Cerebellar nuclear complex (tissue), 1 donor: ENCODE measurements at places on chromosomes 5 and 9.

DNA sequence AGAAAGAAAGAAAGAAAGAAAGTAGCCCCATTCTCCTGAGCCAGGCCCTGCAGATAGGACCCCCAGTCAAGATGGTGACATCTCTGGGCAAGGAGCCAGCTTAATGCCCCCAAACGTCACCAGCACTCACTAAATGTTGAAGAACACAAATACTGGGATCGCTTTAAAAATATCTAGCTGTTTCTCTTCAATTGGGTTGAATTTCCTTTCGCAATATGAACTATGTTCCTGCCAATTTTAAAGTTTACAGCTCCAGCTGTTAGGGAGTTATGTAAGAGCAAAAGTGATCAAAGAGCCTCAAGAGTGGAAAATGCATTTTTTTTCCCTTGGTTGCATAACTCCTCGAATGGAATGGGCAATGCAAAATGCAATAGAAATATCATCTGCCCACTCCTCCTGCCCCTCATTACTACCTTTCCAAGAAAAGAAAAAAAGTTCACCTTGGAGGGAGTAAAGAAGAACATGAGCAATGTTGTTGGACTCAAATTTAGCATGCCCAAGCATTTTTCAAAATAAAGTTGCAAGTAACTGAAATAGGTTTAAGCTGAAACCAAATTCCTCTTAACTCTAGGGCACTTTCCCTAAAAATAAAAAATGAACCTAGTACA is 244.2 kb upstream of the PIK3R1 start:
- DNase-seq: no peak

- no peak for DNase-seq
These were observed 5.7 kb downstream of the LCN1 start for GRCh38 chr9:135526730-135527571.

- DNase-seq: no peak
These were observed 217.3 kb downstream of the ARL15 start for GRCh38 chr5:54093081-54093492.

DNA sequence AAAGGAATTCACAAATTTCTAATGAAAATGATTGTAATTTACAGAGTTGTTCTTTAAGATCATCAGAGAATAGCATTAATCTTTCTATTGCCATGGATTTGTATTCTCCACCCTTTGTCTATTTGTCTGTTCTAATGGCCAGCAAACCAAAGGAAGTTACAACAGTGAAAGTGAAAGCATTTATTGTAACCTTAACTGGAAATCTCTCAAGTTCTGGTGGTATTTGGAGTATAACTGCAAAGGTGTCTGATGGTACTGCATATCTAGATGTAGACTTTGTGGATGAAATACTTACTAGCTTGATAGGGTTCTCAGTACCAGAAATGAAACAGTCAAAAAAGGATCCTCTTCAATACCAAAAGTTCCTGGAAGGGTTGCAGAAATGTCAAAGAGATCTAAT is 21.7 kb downstream of the RMI1 start:
- DNase-seq: no peak

GRCh38 chr9:97561501-97561900 is 60.0 kb downstream of the TMOD1 start:
- no peak for DNase-seq

GRCh38 chr9:104238668-104239067 is 144.6 kb downstream of the SMC2 start:
- DNase-seq: no peak

- no peak for DNase-seq
These were observed 19.0 kb downstream of the DYNC2I2 start for GRCh38 chr9:128637656-128638055.

DNA sequence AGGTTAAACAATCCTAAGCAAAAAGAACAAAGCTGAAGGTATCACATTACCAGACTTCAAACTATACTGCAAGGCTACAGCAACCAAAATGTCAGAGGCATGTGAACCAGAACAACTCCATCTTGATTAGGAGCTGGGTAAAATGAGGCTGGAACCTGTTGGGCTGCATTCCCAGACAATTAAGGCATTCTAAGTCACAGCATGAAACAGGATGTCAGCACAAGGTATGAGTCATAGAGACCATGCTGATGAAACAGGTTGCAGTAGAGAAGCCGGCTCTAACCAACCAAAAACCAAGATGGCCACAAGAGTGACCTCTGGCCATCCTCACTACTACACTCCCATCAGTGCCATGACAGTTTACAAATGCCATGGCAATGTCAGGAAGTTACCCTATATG is 252.0 kb downstream of the RASEF start:
- no peak for DNase-seq

GRCh38 chr5:137565450-137565849 is 66.3 kb upstream of the SPOCK1 start:
- no peak for DNase-seq

DNA sequence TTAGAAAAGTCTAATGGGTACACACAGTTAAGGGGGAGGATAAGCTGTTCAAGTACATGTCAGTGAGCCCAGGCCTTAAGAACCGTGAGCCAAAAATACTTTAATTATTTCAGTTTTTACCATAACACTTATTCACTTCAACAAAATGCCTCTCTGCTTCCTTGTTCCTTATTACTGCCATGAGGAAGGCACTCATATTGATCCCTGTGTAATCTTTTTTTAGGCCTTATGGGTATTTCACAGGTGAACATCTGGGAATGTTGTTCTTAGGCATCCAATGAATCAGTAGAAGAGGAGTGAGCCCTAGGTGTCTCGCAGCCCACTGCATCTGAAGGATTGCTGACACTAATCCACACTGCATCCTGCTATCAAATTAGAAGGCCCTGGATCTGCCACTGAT is 13.5 kb upstream of the DMAC1 start:
- no peak for DNase-seq
